OCI-M1 (cell line): ENCODE measurements at places on chromosomes 13 and 19.
A peak's percentile ranks its signal among the peaks of the same experiment; 100 is the strongest.

DNA sequence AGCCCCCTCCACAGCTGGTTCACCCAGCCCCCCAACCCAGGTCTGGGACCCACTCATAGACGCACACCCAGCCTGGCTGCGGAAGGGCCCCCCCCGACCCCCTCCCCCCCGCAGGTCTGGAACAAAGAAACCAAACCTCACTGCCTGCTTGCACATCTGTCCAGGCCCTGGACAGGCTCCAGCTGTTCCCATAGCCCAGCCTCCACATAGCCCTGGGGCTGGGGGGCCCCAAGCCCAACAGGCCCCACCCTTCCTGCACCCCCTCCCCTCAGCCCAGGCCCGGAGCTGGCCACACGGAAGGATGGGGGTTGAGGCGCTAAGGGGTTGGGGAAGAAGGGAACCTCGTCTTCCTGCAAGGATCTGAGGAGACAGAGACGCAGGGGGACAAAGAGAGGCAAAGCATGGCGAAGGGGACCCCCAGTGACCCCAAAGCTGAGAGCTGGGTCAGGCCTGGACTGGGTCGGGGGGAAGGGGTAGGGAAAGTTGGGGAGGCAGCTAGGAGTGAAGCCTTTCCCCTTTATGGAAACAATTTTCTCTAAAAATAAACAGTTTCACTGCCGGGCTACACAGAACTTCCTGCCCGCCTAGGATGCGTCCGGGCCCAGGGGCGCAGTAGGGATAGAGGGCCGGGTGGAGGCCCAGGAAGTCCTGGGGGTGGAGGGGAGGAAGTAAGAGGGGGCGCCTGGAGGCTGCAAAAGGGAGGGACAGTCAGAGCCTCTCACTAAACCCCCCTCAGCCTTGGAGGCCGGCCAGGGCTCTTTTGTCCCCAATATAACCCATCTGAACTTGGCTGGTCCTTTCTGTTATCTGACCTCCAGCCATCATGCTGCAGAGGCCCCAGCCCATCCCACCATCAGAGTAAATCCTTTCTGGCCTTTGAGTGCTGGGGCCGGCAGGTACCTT, 2.4 kb downstream of the KANK2 start:
- no peak for DNase-seq

DNA sequence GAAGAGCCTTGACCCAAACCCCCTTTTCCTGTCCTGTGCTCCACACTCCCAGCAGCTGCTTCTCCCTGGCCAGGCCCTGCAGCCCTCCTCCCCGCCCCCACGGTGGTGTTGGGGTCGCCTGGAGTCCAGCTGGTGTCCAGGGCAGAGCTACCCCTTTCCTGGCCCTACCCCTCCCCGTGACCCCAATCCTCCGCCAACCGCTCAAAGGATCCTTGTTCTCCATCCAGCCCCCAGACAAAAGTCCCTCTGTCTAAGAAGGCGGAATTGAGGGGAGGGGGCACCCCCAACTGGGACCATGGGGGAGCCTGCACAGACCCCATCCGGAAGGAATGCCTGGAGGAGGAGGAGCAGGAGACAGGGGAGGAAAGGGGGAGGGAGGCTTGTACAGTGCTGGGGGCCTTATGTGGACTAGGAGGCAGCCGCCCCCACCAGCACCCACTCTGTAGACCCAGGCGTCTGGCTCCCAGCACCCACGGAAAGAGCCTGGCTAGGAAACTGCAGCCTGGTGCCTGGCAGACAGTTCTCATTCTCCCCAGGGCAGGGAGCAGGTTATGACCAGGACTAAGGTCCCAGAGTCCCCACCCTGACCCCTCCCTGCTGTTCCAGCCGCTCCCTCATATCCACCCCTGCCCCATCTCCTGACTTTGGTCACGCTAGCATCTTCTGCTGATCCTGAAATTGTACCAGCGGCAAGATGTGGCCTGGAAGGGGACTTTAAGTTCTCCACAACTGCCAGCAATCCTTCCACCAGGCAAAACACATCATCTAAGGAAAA, at the start of gene FXYD3:
TSS of gene FXYD3 (plus strand) at position 647 of the 775 bp plus-strand sequence. CDS start 3,554 bp downstream, outside the sequence.
- DNase-seq, result no peak

GRCh38 chr19:14889994-14890642, 4.2 kb upstream of the OR7A17 start:
- no peak for DNase-seq

- no peak for DNase-seq
These were observed 13.7 kb downstream of the CHAMP1 start for GRCh38 chr13:114328034-114328433.

- DNase-seq, result peak; percentile 13
These were observed 1937.6 kb downstream of the PCDH9 start for GRCh38 chr13:65292488-65292901.

DNA sequence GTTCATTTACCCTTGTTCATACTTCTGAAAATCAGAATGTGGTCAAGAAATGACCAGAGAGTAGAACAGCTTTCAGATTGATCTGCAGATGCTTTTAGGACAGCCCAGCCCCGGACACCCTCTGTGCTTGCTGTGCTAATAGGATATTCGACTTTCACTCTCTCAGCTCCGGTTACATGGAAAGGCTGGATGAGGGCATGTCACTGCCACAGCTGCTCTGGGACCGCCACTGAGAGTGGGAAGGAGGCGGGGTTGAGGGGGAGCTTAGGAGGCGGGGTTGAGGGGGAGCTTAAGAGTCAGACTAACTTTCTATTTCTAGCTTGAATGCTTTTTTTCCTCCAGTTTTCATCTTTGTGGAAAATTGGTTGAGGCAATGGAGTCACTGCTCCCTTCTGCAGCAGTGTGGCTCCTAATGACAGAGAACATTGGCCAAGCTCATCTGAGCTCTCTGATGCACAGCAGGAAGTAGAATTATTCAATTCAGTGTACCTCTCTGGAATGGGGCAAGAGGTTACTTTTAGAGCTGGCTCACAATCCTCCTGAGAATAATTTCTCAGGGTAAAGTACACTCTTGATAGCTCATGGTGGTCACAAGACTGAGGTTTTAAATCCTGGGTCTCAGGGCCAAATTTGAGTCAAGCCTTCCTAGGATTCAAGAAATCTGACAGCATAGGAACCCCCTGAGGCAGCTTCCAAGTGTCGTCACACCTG, 74.6 kb upstream of the NPAS1 start:
- DNase-seq, result no peak

- DNase-seq, result no peak
These were observed 19.6 kb upstream of the KBTBD7 start for GRCh38 chr13:41213919-41214318.

DNA sequence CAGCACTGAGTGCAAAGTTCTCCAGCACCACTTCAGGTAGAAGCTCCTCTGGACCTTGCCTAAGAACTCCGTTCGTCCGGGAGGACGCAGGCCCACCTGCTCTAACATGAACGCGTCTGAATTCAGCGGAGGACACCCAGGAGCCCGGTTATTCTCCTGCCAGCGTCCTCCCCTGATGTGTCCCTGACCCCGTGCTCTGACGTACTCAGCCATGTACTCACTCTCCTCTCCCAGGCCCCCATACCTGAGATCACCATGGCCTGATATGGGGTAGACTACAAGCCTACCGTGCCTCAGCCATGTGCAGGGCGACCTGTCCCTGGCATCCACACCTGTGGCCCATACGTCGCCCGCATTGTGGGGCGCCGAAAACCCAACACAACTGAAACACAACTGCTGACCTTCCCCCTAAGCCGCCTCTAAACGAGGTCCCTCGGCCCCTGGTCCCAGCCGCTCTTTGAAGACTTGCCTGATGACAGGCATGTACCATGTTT, 744 bp upstream of the ZNF584 start:
- peak; percentile 63 for DNase-seq

- DNase-seq, result no peak
These were observed 1.3 kb downstream of the CCDC159 start for GRCh38 chr19:11347546-11348039.

DNA sequence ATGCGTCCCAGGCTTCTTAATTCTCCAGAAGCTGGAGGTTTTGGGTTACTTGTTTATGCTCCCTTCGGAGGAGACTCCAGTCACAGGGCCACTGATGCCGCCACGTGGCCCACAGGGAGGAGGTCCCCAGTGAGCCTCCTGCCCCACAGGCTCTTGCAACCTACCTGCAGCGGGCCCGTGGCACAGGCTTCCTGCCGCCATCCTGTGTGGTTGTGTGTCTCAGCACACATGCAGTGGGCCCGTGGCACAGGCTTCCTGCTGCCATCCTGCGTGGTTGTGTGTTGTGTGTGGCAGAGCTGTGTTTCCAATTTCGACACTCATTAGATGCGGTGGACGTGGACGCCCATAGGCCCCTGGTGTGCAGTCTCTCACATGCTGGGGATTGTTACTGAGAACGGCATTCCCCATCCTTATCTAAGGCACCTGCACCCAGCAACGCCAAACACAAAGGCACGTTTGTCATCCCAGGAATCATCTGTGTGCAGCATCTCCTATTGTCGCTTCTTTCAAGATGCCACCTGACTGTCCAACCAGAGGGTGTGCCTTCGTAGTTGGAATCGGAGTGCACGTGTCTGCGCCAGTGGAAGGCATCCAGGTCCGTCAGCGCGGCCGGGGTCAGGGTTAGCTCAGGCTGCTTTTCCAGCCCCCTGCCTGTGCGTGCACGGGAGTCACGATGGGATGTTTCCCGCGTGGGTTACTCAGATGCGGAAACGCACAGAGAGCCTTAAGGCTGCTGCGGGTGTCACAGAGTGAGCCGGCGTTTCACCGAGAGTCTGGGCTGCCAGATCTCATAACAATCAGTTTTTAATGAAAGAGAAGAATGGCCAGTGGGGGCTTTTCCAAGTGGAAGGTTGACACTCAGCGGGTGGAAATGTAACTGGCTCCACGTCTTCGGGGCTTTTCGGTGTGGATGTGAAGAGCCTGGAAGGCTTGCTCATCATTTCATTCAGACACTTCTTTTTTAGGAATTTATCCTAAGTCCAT, 119.8 kb downstream of the ATP11A start:
- no peak for DNase-seq

GRCh38 chr13:112449545-112449930, 73.4 kb downstream of the SPACA7 start:
- DNase-seq, result no peak

GRCh38 chr13:71879129-71879535, 12.1 kb upstream of the DACH1 start:
- peak; percentile 86 for DNase-seq

DNA sequence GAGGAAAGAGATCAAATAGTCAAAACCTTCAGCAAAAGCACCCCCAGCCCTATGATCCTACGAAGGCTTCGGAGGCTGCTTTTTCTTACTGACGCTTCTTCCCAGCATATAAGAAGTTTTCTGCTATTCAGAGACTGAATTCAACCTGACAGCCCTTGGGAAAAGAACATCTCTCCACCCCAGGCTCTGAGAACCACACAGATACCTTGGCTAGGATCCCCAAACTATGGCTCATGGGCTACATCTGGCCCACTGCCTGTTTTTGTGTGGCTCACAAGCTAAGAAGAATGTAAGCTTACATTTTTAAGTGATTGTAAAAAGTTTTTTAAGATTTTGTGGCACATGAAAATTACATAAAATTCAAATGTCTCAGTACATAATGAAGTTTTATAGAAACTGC, 3.0 kb downstream of the SLC15A1 start:
- DNase-seq, result no peak

DNA sequence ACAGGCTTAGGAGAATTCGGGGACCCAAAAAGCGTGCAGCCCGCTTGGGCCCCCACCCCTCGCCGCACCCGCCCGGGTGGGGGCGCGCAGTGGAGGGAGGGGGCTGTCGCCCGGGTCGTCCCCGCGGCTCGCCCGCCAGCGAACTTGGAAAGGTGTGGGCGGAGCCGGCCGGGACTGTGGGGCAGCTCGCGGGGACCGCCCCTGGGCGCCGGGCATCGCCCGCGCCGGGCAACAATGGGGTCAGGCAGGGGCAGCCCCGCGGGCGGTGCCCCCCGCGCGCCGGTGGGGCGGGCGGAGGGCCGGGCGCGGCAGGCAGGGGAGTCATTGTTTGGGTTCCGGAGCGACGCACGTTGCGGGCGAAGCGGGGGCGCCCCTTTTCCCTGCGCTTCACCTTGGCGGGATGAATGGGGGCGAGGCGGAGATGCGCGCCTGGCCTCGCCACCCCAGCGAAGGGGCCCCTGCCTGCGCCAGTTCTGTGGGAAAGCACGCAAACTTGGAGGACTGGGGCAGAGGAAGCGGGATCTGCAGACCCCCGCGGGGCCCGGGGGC, 647 bp upstream of the KLF12 start:
- DNase-seq, result peak; percentile 62

- DNase-seq, result no peak
These were observed 421.4 kb upstream of the KLHL1 start for GRCh38 chr13:70529652-70530051.

DNA sequence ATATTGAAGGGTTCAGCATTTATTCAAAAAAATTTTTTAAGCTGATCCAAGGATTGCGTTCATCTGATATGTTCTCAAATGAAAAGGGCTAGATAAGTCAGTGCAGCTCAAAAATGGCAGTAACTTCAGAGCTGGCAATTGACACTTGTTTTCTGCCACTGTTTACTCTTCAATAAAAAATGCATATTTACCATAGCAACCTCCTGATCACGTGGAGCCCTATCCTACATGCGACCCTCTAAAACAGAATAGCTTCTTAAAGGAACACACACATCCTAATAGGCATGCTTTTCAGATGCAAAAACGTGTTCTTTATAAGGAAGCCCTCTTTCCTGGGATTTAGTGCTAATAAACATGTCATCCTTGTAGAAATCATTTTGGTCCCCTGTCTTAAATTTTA, 150.2 kb downstream of the ZNF536 start:
- no peak for DNase-seq

DNA sequence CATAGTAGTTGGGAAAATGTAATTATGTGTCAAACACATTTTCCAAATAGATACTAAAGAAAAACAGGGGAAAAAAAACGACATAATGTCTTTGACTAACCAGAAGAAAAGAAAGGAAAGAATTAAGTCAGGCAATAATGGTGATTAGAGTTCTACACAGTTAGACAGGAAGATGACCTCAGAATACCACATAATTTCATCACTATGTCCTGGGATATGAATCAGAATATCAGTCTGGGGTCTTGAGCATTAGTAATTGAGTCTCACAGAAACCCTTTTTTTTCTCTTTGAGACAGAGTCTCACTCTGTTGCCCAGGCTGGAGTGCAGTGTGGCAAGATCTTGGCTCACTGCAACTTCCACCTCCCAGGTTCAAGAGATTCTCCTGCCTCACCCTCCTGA, 503.4 kb downstream of the SLITRK1 start:
- DNase-seq, result no peak

DNA sequence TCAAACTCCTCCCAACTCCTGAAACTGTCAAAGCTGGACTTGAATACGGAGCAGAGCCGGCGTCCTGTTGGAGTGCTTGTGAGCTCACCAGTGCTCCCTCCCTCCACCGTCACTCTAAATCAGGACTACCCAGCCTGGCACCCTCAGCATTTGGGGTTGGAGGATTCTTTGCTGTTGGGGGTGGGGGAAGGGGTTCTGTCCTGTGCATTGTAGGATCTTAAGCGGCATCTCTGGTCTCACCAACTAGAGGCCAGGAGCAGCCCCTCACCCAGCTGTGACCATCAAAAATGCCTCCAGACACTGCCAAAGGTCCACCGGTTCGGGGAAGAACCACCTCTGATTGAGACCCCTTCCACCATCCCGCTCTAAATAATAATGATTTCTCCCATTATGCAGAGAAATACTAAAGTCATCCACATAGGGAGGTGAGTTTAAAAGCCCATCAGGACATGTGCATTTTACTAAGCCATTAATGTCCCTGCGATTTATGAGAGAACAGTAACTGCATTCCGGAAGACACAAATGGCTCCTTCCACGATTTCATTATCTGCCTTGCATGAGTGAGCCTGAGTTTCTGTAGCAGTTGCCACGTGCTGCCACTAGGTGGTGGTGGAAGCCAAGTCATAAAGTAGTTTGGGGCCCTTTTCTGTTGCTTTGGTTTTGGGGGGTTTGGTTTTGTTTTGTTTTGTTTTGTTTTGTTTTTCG, 16.1 kb upstream of the USP29 start:
- DNase-seq, result peak; percentile 85

- DNase-seq, result no peak
These were observed 34.3 kb upstream of the IL17D start for GRCh38 chr13:20669162-20669561.

- no peak for DNase-seq
These were observed 633.5 kb downstream of the SLITRK1 start for GRCh38 chr13:83248751-83249150.
